ENCODE measurements at places on chromosomes 13 and 19.

DNA sequence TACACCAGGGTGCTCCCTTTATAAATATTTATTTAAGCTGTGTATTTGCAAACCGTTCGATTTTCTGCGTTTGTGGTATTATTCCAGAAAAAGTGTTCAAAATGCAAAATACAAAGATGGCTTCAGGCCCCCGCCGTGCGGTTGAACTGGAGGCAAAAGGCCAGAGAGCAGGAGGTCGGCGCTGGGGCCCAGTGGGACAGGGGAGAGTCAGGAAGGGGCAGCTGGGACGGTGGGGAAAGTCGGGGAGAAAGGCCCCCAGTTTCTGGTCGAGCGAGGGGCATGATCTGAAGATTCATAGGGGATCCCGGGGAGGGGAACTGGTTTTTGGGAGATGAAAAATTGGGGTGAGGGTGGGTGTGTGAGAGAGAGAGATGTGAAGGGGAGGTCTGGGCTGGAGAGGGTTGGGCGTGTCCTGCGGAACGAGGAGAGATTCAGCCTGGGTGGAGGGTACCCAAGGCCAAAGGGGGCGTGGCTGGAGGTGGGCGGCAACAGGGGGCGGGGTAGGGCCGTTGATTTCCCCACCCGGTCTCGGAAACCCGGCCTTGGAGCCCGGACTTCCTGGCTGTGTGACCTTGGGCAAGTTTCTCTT is 678 bp downstream of the ISOC2 start:
- peak; percentile 43 for DNase-seq

DNA sequence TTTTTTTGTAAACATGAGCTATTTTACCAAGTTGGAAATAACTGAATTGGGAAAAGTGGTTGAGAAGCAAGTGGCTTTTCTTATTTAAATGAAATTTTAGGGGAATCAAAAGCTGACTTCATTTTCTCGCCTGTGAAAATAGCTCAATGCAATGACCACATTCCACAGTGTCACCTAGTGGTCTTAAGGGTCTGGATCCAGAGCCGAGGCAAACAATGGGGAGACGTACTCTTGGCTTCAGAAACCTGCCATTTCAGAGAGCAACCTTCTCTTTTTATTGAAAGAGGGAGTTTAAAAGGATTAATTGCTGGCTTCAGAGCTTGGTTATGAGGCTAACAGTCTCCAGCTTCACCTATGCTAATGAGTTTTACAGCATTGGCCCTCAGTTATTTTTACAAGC is 39.7 kb upstream of the RXFP2 start:
- no peak for DNase-seq

- DNase-seq = no peak
Observed at GRCh38 chr19:47419030-47419783, at the start of gene MEIS3. MEIS3 (minus strand) TSS chr19:47419527; CDS start chr19:47419081, 446 bp downstream.

DNA sequence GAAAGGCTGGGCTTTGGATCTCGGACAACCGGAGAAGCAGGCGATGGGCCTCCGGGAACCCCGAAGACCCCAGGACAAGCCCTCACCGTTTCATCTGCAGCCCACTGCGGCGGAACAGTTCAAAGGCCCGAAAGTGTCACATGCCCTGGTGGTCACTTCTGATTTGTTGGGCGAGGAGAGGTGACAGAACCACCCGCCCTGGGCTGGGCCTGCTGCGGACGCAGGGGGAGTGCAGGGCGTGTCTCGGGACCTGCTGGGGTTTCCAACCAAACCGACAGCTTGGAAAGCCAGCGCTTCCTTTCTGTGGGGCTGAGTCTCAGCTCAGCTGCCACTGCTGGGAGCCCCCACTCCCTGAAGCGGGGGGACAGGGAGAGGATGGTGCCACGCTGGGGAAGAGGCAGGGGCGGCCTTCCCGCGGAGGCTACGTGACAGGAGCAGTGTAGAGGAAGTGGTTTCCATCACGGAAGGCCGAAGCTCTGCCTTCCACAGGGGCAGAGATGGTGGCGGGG is 22.8 kb upstream of the ZBTB7A start:
- peak; percentile 17 for DNase-seq

DNA sequence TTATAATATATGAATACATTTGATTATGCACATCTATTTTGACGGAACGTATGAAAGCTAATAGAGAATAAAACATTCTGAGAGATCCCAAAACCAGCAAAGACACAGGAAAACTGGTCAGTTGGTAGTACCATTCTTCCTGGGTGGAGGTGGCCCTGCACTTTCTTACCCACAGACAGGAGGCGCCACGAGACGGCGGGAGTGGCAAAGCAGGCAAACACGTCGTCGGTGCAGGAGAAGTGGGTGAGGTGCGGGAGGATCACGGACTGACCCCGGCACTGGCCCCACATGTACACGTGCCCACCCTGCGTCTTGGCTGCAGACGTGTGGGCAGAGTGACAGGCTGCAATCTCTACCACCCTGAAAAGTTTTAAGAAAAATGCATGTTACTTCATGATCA is 36.1 kb downstream of the RCBTB1 start:
- no peak for DNase-seq

DNA sequence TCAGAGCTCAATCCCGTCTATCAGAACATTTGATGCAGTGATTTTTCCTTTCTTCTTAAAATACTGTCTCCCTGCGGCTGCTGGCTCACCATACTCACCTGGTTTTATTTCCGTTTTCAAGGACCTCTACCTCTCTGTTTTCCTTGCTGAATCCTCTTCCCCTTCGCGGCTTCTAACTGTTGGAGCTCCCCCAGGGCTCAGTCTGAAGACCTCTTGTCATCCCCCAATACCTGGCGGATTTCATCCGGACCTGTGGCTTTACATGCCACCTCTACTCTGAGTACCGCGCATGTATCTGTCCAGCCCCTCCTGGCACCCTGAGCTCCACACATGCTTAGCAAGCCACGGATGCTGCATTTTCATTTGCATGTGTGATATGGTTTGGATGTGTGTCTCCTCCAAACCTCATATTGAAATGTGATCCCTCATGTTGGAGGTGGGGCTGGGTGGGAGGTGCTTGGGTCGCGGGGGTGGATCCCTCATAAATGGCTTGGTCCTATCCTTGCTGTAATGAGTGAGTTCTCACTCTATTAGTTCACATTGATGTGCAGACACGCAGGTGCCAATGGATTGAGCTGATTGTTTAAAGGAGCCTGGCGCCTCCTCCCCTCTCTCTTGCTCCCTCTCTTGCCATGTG is 106.2 kb upstream of the LSM14A start:
- no peak for DNase-seq

GRCh38 chr19:2424686-2425621 is 2.4 kb downstream of the TIMM13 start:
- DNase-seq = no peak

DNA sequence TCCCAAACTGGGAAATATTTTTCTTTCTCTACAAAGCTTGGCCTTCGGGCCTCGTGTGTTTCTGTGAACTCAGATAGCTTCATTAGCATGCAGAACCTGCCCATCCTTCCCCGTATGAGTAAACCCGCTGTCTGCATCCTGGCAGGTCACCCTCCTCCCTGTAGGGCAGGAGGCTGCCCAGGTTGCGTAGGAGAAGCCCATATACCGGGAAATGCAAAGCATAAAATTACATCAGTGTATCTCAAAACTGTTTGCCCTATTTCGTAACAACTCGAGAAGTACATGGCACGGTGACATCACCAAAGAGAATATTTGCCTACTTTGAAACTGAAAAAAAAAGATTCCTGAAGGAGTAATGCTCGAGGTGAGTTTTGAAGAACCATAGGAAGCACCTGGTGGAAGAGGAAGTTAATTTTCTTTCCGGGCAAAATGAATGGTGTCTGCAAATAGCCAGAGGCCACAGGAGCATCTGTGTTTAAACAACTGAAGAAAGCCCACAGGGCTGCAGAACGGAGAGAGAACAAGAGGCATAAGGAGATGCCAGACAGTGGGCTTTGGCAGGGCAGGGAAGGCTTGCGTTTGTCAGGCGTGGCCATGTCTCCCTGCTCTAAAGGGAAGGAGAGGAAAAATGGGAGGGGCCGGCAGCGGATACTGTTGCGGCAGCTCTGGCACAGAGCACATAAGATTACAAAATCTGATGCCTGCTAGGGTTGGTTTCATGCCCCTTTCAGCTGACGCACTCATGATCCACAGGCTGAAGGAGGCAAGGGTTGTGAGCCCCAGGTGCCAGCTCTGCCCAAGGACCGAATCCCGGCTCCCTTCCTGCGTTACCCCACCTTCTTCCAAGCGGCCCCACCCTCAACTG is 81.4 kb downstream of the IRS2 start:
- DNase-seq = no peak

- no peak for DNase-seq
Observed at GRCh38 chr13:43383498-43384165, 360.2 kb downstream of the DNAJC15 start.

DNA sequence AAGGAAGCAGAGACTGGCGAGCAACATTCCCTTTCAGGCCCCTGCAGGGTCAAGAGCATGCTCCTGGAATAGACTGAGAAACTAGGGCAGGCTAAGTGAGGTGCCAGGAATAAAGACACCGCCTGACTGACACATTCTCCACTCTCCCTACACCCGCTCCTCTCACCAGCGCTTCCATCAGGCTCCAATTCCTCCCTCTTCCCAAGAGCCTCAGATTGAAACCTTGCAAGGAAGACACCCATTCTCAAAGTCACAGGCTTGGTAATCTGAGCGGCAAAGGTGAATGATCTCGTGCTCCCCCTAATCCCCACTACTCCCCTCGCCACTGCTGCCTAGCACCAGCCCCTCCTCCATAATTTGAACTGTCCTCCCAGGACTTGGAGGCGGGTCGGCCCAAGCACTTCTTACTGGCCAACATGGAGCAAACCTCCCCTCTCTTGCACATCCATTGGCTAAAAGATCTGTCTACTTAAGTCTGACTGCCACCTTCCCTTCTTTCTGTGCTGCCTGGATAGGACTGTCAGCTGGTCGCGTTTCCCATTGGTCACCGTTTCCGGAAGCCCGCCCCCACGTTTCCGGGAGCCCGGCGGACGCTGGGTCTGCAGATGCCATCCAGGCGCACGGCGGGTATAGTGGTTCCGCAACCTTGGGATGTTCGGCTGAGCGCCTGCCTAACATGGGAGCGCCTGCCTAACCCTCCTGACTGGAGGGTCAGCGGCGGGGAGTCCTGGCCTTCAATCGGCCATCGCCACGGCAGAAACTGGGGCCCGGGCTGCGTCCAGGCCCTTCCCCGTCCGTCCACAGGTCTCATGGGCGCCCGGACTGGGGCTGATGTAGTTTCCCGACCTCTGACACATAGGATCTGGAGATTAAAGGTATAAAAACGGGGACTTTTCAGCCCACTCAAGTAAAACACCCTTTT is 33.6 kb downstream of the ZNF383 start:
- peak; percentile 99 for DNase-seq

DNA sequence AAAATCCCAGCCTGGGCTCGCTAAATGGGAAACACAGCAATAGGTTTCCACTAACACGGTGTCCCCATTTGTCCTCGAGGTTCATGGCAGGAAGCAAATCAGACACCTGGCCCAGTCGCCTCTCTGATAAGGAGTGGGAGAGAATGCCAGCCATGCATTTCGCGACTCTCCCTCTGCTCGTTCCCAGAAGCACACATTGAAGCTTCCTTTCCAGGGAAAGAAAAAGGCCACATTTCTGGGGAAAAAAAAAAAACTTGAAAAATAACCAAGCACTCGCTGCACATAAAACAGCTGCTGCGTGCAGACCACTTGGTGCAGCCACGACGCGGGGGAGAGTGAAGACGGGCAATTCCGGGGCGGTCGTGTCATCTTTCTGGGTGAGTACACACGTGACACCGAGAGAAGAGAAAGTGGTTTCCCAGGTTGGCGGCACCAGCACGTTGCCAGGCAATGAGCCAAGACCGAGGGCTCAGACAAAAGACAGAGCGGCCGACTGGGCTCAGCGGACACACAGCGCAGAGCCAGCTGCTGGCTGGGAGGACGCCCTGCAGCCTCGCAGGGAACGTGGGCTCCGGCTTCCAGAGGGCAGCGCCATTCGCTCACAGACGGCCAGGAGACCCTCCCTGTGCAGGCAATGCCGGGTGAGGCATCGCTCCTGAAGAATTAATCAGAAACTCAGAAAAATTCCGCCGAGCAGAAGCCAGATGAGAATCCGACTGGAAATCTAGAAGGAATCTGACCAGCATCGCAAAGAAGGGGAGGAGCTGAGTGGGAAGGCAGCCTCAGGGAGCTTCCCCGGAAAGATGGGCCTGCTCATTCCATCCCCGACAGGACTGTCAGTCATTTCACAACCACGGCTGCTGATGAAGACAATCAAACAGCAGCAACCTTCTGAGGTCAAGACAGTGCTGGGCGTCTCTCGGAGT is 83.2 kb upstream of the IRS2 start:
- peak; percentile 37 for DNase-seq

DNA sequence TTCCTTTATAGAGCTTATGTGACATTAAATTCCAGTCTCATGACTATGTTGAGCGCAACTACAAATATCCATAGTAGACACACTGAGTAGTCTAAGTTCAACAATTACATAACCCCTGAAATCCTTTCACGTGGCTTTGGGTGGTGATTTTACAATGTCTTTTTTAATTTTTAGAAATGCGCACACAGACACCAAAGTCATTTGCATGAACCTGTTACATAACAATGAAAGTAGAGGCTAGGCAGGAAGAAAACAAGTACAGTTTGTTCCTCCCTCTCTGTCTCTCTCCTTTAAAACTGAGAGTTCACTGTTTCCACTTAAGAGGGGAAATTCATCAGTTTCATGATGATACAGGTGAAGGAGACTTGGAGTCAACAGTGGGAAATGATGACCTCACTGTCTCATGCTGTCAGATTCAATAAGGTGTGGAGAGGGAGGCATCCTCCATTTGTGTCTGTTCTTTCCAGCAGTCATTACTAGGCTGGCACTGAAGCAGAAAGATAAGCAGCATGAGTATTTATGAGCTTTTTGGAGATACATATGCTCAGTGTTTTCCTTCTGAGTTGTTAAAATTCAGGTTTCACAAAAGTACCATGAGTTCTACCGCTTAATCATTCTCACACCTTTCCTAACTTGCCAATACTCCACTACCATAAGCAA is 201.8 kb downstream of the LHFPL6 start:
- DNase-seq = peak; percentile 79

GRCh38 chr13:26618726-26619125 is 61.2 kb downstream of the WASF3 start:
- no peak for DNase-seq

- no peak for DNase-seq
Observed at GRCh38 chr13:28531077-28531844, 36.3 kb upstream of the FLT1 start.

GRCh38 chr19:1026783-1027649 is 608 bp downstream of the CNN2 start:
- no peak for DNase-seq

- DNase-seq = no peak
Observed at GRCh38 chr13:79723519-79724024, 242.6 kb downstream of the NDFIP2 start.

- DNase-seq = no peak
Observed at GRCh38 chr19:31883296-31883990, 462.0 kb upstream of the ZNF507 start.

GRCh38 chr19:14561847-14562351 is 10.0 kb downstream of the NDUFB7 start:
- peak; percentile 71 for DNase-seq

GRCh38 chr19:14615623-14616022 is 32.7 kb downstream of the CLEC17A start:
- no peak for DNase-seq

DNA sequence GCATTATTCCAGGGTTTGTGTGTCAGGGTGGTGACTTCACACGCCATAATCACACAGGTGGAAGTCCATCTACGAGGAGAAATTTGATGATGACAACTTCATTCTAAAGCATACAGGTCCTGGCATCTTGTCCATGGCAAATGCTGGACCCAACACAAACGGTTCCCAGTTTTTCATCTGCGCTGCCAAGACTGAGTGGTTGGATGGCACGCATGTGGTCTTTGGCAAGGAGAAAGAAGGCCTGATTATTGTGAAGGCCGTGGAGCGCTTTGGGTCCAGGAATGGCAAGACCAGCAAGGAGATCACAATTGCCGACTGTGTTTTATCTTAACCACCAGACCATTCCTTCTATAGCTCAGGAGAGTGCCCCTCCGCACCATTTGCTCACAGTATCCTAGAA is 18.2 kb upstream of the SLC25A30 start:
- DNase-seq = no peak
